ENCODE measurements at places on chromosomes 5 and 9.

GRCh38 chr5:144779368-144779767, 608.7 kb downstream of the KCTD16 start:
- no peak for DNase-seq

GRCh38 chr5:92002721-92003274, 619.7 kb upstream of the ARRDC3 start:
- DNase-seq, result no peak

DNA sequence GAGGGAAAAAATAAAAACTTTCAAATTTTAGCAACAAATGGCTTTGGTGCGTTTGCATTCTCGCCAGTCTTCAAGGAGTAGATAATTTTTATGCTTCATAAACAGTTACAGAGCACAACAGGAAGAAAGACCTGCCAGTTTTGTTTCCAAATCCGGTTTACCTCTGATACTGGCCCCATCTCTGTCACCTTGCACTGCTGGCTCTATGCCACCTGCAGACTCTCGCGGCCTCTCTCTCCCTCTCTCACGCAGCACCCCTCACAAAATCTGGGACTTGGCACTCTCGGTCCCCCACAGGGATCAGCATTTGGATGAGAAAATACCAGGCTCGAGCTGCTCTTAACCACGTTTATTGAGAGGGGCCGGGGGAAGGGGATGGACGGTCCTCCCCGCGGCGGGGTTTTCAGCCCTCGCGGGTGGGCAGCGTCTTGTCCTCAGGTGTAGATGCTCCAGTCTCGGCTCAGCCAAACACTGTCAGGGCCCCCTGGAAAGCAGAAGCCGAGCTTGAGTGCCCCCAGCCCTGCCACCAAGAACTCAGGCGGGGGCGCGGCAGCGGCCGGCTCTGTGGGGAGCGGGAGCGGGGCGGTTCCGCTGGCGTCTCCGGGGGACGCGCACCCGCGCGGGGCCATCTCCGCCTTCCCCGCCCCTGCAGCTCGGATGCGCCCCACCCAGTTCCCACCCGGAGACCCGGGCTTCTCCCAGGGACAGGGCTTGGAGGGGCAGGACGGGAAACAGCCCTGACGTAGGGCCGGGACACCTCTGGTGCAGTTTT, 1.3 kb downstream of the SCGB3A1 start:
- no peak for DNase-seq

- no peak for DNase-seq
These were observed 128.1 kb downstream of the DAB2IP start for GRCh38 chr9:121779381-121780117.

- DNase-seq, result no peak
These were observed 164.3 kb downstream of the MTRR start for GRCh38 chr5:8033261-8033660.

DNA sequence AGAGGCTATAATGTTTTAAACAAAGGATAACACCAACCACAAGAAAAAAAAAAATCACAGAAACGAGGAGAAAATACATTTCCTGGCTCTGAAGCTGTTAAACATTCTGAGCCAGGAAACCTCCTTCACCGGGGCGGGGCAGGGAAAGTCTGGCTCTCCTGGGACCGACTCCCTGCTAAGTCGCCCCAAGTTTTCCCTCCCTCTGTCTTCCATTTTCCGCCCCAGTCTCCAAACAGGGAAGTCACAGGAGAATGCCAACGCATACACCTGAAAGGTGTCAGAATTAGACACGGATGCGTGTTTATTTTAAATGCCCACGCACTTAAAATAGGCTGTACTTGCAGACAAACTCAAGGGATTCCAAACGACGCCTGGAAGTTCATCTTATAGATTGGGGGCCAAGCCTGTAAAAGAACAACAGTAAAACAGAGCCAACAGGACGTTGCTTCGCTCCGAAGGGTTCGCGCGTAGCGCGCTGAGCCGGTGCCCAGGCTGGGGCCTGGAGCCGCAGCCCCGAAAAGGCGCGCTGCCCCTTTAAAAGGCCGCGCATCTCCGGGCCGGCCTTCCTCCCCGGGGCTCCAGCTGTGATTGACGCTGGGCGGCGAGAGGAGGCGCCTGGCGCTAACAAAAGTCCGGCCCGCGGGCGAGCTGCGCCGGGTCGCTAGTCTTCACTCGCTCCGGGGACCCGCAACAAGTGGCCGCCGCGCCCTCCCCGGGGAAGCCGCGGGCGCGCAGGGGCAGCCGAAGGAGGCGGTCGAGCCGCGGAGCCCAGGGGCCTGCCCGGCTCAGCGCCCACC, at the start of gene FBXL7:
FBXL7 (plus strand) TSS at position 653 of the 797 bp plus-strand sequence.
- DNase-seq, result no peak

DNA sequence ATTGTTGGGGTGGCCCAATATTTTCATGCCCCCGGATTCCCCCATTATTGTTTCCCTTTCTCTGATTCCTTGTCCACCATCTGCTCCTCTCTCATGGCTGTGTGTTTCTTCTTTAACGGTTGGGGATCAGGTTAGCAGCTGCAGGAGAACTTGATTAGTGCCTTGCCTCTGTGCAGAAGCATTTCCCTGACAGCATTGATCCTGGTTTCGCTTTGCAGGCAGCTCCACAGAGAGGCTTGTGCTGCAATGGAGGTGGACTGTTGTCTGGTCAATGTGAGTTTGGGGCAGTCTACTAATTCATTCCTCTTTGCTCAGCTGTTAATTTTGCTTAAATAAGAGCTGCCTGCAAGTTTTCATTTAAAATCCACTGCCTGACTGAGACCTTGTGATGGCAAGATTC, 32.5 kb upstream of the SSBP2 start:
- no peak for DNase-seq

DNA sequence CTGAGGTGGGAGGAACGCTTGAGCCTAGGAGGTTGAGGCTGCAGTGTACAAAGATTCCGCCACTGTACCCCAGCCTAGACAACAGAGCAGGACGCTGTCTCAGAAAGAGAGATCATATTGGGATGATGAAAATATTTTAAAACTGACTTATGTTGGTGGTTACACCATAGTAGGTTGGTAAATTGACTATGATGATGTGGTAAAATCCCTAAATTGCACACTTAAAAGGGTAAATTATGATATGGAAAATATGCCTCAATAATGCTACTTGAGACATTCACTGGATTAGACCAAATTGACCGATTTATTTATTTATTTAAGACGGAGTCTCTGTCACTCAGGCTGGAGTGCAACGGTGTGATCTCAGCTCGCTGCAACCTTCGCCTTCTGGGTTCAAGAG, 21.9 kb upstream of the TOR1B start:
- no peak for DNase-seq

DNA sequence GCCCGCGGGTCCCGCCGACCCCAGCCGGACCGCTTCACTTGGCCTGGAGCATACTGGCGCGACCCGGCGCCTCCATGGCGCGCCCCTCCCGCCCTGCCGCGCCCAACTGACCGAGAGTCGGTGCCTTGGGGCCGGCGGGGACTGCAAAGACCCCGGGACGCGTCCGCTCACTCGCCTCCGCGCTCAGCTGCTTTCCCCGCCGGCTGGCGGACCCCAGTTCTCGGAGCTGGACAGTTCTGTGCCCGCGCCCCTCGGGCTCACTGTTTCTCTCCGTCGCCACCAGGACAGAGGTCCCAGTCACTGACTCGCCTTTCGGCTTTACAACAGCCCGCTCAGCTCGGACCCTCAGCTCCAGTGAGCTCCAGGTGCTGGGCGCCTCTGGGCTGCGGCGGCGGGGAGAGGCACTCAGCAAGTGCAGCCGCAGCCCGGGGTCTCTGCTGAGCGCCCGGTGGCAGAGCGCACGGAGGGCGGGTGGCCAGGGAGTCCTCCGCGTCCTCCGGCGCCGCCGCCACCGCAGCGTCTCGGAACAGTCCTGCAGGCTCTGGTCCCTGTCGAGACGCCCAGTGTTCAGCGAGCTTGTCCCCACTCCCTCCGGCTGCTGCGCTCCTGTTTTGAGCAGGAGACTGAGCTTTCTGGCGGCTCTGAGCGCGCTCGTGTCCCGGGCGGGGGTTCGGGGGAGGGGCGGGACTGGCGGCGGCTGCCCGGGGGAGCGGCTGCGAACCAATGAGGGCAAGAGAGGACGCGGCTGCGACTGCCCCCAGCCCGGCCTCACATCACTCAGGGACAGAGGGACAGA, at the start of gene SMIM32:
SMIM32 (minus strand) TSS at position 637 of the 796 bp plus-strand sequence. CDS start 638 bp downstream, outside the sequence.
- DNase-seq, result no peak

GRCh38 chr5:108381350-108381953, 446 bp downstream of the FBXL17 start:
- DNase-seq, result peak; percentile 88

- DNase-seq, result no peak
These were observed 68.5 kb downstream of the DROSHA start for GRCh38 chr5:31463351-31463750.

GRCh38 chr9:89619019-89619418, 14.2 kb downstream of the GADD45G start:
- no peak for DNase-seq

DNA sequence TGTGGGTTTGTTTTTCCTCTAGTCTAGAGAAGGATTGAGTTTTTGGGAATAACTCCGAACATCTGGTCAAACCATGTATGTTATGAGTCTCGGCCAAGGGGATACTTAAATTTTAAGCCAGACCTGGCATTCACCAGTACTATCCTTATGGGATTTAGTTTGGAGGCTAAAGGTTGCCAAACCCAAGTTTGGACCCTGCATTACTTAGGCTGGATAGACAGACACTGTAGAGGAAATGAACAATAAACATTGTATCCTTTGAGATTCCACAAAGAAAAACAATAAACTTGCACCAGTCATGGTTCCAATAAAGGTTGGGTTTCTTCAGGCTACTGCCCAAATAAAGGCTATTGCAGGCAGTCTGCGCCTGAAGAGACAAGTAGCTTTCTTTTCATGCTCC, 296.7 kb upstream of the MEF2C start:
- DNase-seq, result no peak

GRCh38 chr9:133971981-133972941, 19.9 kb downstream of the VAV2 start:
- DNase-seq, result no peak

DNA sequence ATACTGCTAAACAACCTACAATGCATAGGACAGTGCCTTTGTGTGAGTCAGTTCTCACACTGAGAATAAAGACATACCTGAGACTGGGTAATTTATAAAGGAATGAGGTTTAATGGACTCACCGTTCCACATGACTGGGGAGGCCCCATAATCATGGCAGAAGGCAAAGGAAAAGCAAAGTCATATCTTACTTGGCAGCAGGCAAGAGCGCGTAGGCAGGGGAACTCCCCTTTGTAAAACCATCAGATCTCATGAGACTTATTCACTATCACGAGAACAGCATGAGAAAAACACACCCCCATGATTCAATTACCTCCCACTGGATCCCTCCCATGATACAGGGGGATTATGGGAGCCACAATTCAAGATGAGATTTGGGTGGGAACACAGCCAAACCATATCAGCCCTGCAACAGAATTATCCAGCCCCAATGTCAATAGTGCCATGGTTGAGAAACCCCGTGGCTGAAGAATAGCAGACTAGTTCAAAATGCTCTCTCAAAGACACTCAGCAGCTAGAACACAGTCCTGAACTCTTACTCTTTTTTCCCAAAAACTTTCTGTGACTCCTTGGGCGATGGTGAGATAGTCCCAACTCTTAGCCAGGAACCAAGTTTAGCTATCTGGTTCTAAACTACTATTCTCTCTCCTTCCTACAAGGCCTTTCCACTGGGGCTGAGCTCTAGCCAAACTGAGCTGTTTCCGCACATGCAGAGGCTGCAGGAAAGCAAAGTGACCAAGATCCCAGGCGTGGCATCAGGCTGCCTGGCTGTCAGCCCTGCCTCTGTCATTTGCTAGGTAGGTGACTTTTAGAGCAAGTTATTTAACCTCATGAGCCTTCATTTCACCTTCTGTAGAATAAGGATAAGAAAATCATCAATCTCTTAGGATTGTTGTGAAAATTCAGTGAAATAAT, 21.7 kb downstream of the FAT2 start:
- DNase-seq, result no peak

GRCh38 chr5:133457439-133458355, 154.6 kb downstream of the FSTL4 start:
- no peak for DNase-seq

- no peak for DNase-seq
These were observed 6.1 kb downstream of the CYSTM1 start for GRCh38 chr5:140181002-140181483.

GRCh38 chr5:143037708-143038107, 267.5 kb downstream of the ARHGAP26 start:
- DNase-seq, result no peak

- DNase-seq, result no peak
These were observed 306.6 kb upstream of the DMRT1 start for GRCh38 chr9:534886-535285.

DNA sequence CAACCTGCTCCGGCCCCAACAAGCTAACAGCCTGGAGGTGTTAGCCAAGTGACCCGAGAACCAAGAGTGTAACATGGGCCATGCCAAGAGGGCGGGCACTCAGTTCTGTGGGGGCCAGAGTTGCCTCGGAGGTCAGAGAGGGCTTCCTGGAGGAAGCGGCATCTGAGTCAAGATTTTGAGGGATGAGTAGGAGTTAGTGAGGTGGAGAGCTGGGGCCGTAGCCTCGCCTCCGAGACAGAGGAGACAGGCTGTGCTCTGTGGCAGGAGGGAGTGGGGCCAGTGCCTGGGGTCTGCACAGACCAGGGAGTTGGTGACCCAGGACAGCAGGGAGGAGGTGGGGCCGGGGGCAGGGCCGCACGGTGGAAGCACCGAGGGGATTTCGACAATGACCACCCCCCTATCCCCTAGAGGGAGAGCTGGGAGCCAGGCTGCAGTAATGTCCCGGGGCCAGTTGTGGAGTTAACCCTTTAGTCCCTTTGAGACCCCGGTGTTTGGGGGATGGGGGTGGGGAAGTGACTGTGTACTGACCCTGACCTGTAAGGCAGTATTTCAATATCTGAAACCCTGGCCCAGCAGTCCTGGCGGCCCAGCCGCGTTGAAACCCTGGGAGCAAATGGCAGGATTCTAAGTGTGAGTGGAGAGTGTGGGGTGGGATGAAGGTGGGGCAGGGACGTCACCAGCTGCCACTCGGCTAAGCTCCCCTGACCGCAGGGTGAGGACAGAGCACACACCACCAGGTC, 148.7 kb upstream of the COL5A1 start:
- no peak for DNase-seq

DNA sequence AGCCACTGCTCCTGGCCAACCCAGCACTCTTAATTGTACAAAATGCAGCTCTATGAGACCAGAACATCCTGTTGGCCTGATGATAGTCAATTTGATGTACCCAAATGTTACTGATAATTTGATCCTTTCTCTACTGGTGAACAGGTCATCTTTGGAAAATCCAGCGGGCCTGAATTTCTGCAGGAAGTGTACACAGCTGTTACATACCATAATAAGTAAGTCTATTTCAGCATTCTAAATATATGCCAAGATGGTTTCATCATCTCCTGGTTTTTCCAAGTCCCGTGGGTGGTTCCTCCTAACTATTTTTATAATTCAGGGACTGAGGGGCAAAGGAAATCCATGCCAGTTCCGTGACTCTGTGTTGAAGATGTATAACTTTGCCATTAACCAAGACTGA, 155.4 kb downstream of the DOCK8 start:
- DNase-seq, result no peak
